ENCODE measurements at places on chromosomes 16 and 17.

DNA sequence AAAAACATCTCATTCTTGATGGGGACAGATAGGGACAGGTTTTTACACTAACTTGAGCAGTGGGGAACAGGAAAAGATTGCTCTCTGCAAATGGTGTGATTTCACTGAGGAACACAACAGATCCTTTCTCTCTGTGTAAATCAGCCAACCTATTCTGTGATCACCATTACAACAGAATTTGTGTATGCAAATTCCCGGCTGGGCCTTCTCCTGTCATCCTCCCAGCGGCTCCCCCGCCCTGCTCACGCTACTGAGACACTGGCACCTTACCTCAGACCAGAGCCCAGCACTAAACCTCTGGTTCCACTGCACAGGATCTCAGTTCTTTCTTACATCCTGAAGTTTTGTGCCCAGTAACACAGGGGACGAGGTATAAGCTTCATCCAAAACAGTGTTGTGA lies 97.0 kb upstream of the FA2H start:
- DNase-seq = no peak

DNA sequence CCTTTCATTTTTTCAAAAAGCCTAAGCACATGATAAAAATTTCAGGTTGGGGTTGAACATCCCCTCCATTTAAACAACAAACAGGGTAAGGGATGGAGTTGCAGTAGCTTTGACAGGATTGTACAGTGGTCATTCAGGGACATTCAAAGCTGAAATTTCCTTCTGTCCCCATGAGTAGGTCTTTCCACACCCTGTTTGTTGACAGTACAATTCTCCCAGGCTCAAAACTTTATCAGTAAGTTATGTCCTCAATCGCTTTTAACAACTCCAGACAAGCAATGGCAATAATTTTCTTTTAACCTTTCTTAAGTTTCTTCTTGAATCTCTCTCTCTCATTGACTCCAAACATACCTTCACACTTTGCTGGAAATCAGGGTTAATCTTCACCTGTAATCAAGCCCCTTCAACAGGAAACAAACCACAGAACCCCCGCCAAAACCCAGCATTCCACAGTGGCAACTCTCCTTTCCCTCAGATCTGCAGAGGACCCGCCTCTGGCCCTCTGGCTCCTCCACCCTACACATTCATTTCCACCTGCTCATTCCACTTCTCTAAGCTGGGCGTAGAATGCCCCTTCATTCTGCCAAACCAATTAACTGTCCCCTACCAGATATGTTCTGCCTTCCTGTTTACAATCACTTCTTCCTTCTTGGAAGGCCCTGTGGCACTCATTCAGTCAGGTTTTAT lies 20.7 kb downstream of the TXNDC11 start:
- DNase-seq = no peak

DNA sequence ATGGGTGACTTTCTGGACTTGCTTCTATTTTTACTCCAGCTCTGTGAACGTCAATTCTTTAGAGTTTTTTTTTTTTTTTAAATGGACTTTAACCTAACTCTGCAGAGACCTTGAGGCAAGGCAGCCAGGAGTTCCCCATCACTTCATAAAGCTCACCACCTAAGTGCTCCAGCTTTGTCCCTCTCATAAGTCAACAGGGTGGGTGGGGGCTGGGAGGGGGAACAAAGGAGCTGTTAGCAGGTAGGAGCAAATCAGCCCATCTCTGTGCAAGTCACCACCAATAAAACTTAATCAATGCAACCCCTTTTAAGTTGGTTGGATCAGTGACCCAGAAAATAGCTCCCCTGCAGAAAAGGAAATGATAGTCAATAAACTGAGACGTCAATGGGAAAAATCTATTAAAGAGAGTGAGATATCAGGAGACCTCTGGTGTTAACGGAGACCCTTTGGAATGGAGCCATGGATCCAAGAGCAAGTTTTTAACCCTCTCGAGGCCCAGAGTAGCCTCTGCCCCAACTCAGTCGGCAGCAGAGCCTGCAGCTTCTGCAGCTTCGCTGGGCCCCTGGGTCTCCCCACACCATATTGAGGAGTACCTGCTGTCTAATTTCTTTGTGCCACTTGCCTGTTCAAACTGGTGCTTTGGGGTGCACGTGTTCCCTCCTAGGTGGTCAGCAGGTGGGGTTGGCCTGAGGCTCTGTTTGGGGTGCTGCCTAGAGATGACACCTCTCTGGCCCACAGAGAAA lies 27.6 kb upstream of the ETV4 start:
- DNase-seq = no peak

GRCh38 chr17:75987041-75987440 lies 8.0 kb downstream of the TEN1 start:
- DNase-seq = no peak

DNA sequence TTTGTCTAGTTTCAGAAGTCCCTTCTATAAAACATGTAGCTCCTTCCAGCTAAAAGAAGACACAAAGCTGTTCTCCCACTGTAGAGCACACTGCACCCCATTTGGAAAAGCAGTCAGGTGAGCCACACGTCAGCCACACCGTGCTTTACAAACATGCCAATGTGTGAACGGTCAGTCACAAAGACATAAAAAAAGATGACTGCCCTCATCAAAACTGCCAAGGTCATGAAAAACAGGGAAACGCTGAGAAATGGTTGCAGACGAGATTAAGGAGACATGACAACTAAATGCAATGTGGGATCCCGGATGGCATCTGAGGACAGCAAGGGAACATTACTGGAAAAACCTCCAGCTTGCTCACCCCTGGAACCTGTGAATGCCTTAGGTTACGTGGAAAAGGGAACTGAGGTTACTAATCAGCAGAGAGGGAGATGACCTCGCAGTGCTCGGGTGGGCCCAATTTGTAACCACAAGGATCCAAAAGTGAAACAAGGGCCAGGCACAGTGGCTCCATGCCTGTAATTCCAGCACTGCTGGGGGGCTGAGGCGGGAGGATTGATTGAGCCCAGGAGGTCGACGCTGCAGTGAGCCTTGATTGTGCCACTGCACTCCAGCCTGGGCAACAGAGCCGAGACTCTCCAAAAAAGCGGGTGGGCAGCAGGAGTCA lies 8.1 kb downstream of the ANKRD11 start:
- DNase-seq = no peak

GRCh38 chr17:75271955-75272847 lies 1.2 kb upstream of the MIF4GD start:
- no peak for DNase-seq

- no peak for DNase-seq
Observed at GRCh38 chr16:72427783-72428331, 255.9 kb upstream of the PMFBP1 start.

DNA sequence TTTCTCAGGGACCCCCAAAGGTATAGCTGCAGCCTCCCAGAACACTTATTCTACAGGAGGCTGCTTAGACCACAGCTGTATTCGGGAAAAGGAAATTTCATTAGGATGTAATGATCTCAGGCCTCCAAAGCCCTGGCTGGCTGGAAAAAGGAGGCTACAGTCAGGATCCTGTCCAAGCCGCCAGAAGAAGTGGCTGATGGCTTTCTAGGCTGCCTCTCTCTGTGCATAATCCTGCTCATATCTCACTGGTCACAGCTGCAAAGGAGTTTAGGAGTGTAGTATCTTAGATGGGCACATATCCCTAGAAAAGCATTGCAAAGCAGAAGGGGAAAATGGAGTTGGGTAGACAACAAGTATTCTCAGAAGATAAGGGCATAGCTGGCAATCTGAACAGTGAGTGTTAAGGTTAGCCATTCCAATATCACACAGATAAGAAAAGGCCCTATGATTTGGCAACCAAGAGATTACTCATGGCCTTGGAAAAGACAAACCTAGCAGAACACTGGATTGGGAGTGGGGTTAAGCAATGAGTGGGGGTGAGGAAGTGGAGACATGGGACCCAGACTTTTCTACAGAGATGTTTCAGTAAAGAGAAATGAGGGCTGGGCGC lies 26.0 kb upstream of the PRKCA start:
- DNase-seq = no peak

DNA sequence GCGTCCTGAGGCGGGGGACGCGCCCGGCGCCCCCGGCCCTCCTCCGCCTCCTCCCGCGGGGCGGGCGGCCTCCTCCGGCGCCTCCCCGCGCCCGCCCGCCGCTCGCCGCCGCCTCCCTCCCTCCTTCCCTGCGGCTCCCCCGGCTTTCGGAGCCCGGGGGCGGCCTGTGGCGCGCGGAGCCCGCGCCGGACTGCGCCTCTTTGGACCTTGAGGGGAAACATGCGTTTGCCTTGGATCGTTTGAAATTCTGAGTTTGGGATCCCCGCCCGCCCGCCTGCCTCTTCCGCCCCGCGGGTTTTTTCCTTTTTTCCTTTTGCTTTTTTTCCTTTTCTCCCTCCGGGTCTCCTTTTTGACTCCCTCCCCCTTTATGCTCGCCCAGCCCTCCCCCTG lies 390 bp downstream of the ZNRF1 start:
- DNase-seq = peak; percentile 32

DNA sequence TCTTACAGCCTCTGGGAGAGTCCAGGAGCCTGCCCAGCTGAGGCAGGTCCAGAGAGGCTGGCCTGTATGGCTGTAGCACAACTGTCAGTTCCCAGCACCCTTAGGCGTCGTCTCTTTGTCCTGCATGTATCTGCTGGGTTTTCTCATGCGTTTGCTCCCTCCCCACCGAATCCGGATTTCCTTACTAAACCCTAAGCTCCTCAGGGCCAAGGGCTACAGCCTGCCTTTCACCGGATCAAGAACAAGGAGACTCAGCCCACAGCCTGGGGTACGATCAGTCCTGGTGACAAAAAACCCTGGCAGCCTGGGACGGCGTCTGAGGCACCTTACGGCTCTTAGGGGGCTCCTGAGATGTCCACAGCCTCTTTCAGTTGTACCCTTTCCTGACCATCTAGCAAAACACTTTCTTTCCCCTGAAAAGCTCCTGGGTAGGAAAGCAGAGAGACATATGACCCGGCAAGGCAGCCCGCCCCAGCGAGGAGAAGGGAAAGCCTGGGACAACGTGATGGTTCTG lies 12.2 kb downstream of the HIC1 start:
- no peak for DNase-seq

GRCh38 chr17:72639711-72640110 lies 452.8 kb downstream of the SLC39A11 start:
- DNase-seq = no peak

DNA sequence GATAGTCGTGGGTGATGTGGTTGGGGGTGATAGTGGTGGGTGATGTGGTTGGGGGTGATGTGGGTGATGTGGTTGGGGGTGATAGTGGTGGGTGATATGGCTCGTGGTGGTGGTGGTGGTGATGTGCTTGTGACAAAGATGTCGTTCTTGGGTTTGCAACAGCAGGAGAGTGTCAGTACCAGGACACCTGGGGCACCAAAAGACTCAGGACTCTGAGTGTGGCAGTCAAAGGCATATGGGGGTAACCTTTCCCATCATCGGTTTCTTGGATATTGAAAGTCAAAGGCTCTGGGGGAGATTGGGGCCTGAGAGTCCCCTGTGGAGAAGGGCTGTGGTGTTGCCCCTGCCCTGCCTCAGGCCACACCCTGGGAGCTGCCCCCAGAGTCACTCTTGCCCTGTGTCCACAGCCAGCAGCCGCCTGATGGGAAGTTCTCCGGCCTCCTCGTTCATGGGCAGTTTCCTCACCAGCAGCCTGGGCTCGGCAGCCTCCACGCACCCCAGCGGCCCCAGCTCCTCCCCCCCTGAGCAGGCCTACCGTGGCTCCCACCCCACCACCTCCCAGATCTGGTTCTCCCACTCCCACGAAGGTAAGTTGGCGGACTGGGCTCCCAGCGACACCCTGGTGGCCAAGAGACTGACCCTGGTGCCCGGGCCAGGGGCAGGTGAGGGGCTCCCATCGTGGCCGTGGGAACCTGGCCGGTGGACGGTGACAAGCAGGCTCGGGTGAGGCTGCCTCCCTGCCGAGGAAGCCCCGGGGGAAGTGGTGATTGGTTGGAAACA lies 31.3 kb downstream of the BAHCC1 start:
- DNase-seq = no peak

DNA sequence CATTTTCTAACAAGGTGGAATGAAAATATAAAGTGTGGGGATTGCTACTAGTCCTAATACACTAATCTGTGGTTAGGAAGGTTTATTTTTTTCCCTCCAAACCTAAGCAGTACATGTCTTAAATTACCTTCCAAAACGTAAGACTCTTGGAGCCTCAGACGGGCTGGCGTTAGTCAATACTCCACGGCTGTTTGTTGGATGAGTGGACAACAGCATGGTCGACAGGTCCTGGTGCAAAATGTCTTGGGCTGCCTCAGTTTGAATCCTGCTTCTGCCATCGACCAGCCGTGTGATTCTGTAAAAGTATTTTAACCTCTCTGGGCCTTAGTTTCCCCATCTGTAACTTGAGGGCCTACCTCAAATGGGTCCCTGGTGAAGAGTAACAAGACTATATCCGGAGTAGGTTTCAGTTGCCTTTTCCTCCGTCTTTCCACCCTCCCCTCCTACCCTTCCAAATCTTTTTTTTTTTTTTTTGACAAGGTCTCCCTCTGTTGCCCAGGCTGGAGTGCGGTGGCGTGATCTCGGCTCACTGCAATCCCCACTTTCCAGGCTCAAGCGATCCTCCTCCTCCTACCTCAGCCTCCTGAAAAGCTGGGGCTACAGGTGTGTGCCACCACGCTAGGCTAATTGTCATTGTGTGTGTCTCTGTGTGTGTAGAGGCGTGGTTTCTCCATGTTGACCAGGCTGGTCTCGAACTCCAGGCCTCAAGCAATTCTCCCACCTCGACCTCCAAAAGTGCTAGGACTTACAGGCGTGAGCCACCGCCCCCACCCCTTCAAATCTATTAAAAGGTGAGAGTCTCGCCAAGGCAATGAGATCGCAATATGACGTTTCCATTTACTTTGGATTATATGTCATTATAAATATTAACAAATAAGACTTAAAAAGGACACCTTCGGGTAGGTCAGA lies 5.8 kb downstream of the SCGB1C2 start:
- DNase-seq = no peak

- no peak for DNase-seq
Observed at GRCh38 chr17:40284085-40284713, 3.5 kb upstream of the CDC6 start.

- DNase-seq = no peak
Observed at GRCh38 chr17:80105762-80106161, 4.4 kb downstream of the GAA start.

- no peak for DNase-seq
Observed at GRCh38 chr16:86833136-86833535, 254.8 kb downstream of the FOXL1 start.

DNA sequence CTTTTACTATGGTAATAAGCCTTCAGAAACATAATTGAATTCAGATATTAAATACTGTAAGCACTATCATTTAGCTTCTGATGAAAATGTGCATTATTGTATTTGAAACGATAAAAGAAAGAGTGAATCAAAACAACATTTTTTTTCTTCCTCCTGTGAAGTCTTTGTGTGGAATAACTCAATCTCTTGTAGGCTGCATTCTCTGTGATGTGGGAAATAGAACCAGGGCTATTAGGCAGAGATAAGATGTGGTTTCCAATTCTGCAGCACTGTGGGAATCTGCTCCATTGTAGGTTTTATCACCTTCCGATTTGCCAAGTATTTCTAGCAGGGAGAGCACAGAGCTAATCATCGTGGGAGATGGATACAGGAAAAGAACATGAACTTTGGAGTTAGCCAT lies 624.5 kb downstream of the RBFOX1 start:
- no peak for DNase-seq

- DNase-seq = no peak
Observed at GRCh38 chr17:77222356-77222755, 81.6 kb downstream of the SEC14L1 start.

GRCh38 chr17:12282056-12282455 lies 261.4 kb downstream of the MAP2K4 start:
- no peak for DNase-seq

GRCh38 chr16:27239026-27239425 lies 29.5 kb downstream of the NSMCE1 start:
- no peak for DNase-seq

GRCh38 chr17:4497101-4497824 lies 1.4 kb upstream of the SPNS2 start:
- DNase-seq = no peak

GRCh38 chr17:77037943-77038342 lies 102.8 kb upstream of the SEC14L1 start:
- DNase-seq = no peak

All from activated CD4-positive, alpha-beta T cell treated with anti-CD3 and anti-CD28 coated beads for 4 hours (primary cell).